Kidney (tissue), 22 donors: ENCODE measurements at places on chromosomes 11 and 22. TPM values are rescaled to one million over a fixed set of nuclear protein-coding genes. Genes with fewer than 3 reads are reported as not detected.

TTC38 gene
- 41.3 TPM for total RNA-seq

OR5AK2 gene
- total RNA-seq = not detected

MOB2 gene
- 51.7 TPM for total RNA-seq

MMP12 gene
- total RNA-seq = not detected

MRGPRX4 gene
- not detected for total RNA-seq

DNA sequence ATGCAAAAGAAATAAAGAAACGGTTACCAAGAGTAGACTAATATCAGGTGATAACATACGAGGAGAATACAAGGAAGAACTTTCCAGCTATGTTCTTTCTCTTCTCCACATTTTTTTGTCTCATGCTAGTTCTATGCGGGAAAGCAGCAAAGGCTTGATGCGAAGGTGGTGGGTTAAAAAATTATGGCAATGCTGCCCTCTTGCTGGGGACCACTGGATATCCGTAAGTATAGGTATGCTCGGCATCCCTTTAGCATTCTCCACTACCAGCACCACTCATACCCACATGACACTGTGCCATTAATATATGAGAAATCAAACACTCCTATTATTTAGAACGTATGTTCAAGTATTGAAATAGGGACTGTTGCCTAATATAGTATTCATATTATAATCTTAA, 776.4 kb downstream of the LRRC4C start:
- DNase-seq = no peak
- no peak overlapping the region for H3K27ac ChIP-seq
- H3K4me1 ChIP-seq = no peaks in the 10 kb centered on the region
- no peaks in the 10 kb centered on the region for H3K27me3 ChIP-seq

- no peak overlapping the region for H3K4me3 ChIP-seq
- no peak overlapping the region for H3K27ac ChIP-seq
- peaks cover 23% of the 10 kb centered on the region for H3K4me1 ChIP-seq
- no peak for DNase-seq
- H3K27me3 ChIP-seq = no peaks in the 10 kb centered on the region
These were observed 14.2 kb downstream of the TXN2 start for GRCh38 chr22:36467042-36467810.

GRCh38 chr11:17014833-17015626, 816 bp upstream of the PLEKHA7 start:
- H3K27ac ChIP-seq = peak overlapping the region; percentile 80
- no peaks in the 10 kb centered on the region for H3K27me3 ChIP-seq
- peak overlapping the region; percentile 64 for H3K4me3 ChIP-seq

- no peaks in the 10 kb centered on the region for H3K36me3 ChIP-seq
- DNase-seq = no peak
- H3K4me3 ChIP-seq = no peak overlapping the region
- no peak overlapping the region for H3K27ac ChIP-seq
- H3K27me3 ChIP-seq = no peaks in the 10 kb centered on the region
These were observed 1546.3 kb upstream of the TENM4 start for GRCh38 chr11:80987171-80987570.

GRCh38 chr11:121780971-121781370, 328.2 kb upstream of the SORL1-AS1 start:
- no peaks in the 10 kb centered on the region for H3K27me3 ChIP-seq
- H3K4me1 ChIP-seq = no peaks in the 10 kb centered on the region
- H3K36me3 ChIP-seq = no peaks in the 10 kb centered on the region
- no peak overlapping the region for H3K27ac ChIP-seq
- H3K4me3 ChIP-seq = no peak overlapping the region

DNA sequence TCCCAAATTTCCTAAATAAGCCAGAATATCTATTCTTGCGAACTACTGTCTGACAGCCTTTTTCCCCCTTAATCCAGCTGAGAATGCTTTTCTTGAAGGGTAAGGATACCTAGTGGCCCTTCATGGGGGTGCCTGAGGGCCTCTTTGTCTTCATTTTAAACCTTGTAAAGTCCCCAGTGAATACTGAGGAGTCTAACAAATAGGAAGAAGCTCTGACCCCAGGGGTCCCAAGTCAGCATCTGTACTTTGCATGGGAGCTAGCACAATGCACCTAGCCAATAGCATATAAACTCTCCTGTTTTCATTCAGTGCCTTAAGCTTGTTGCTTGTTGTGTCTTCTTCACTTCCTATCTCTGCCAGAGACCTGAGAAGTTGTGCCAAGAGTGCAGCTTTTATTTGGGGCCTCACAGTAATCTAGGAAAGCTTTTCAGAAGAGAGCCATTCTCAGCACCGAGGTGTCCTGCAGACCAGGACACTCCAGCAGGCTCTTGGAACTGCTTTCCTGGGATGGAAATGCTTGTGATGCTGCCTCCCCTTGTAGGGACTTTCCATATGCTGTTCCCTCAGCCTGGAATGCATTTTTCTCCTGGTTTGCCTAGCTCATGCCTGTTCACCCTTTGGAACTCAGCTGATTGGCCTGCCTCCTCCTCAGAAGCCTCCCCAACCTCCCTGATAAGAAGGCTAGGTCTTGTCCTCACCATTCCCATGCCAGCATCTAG, 37.2 kb downstream of the BMAL1 start:
- no peak for DNase-seq
- peaks cover 12% of the 10 kb centered on the region for H3K4me1 ChIP-seq
- H3K27me3 ChIP-seq = no peaks in the 10 kb centered on the region
- peaks cover 5% of the 10 kb centered on the region for H3K36me3 ChIP-seq

DNA sequence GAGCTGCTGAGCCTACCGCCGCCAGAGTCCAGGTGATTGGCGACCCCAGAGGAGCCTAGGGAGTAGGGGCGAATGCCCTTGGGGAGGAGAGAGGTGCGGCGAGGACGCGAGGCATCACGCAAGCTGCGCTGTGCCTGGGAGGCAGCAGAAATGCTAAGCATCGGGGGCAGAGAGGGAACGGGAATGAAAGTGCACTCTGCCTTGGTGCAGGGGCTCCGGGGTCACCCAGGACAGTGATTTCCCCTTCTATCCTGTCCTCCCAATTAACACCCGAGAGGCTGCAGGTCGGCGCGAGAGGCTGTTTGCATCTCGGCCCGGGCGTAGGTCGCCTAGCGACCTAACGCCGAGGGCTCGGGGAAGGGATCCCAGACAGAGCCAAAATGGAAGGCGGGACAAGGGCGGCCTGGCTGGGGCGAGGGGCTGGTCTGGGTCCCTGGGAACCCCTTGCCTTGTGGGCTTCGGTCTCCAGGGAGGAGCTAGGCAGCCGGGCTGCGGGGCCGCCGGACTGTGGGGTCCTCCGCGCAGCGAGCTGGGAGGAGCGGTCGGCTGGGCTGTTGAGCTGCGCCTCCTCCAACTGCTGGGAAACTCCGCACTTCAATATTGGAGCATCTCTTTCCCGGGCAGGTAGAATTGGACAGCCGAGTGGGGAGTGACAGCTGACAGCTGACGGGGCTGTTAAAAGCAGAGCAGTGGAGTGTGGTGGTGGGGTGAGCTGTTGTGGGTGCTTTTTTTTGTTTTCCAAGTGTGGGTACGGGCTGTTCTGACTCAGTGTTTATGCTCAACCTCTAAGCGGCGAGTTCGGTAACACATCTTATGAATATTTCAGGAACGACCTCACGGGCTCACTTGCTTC, 657 bp downstream of the ELMOD1 start:
- H3K4me3 ChIP-seq = peak overlapping the region; percentile 81
- no peak overlapping the region for H3K27ac ChIP-seq
- H3K4me1 ChIP-seq = no peaks in the 10 kb centered on the region
- no peaks in the 10 kb centered on the region for H3K36me3 ChIP-seq
